IPS DF 6.9 (cell line): ENCODE measurements at places on chromosomes 1 and 21.

DNA sequence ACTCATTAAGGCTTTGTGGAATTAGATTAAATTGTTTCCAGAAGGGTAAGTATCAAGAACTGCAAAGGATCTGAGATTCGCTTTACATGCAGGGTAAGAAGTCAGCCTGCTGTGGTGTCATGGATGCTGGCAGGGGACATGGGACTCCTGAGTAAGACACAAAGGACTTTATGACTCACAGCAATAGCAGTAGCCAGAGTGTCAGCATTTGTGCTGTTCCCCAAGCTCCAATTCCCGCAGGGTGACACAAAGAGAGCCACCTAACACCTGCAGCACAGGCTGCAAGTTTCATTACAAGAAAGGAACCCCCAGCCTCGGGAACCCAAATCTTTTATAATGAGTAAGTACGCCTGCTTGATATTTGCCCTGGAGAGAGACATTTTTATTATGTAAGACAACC lies 298.1 kb upstream of the POU3F1 start:
- DNase-seq, result no peak

DNA sequence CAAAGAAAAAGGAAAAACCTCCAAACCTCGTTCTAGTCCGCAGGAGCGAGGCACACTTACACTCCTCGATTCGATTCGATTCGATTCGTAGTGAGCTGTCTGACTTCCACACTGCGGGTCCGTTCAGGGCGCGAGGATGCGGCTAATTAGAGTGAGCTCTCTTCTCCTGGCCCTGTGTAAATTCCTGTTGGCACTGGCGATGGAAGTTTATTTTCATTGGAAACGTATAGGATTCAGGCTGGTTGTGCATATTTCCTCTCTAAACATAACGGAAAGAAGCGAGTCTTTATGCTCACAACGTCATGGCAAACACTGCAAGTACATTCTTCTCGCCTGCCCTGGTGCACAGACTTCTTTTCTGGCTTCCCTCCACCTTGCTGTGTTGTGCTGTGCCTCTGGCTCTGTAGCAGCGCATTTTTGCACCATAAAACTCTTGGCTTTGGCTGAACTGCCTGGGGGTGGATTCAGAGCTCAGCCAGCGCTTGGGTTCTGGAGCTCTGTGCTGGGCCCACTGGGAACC lies 2.7 kb downstream of the HUNK start:
- no peak for DNase-seq

DNA sequence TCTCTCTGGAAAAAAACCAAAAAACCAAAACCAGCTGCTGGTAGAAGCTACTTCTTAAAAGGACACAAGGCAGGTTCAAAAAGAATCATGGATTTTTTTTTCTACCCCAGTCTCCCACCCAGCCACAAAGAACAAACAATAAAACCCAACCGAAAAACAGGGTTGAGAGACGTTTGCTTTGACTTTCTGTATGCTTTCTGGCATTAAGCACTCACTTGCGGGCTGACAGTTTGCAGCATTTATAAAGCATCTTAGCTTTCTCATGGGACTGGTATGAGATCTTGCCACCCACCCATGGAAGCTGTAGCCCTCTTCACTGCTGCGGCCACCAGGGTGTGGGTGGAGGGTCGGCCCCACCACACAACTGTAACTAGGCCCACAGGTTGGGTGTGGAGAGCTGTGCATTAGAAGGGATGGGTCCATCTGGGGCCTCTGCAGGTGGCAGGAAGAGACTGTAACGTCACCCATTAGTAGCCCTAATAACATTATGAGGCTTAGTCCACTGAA lies 165.7 kb downstream of the RHOU start:
- no peak for DNase-seq

GRCh38 chr1:1390675-1391074 lies 8.5 kb downstream of the CCNL2 start:
- DNase-seq, result no peak

DNA sequence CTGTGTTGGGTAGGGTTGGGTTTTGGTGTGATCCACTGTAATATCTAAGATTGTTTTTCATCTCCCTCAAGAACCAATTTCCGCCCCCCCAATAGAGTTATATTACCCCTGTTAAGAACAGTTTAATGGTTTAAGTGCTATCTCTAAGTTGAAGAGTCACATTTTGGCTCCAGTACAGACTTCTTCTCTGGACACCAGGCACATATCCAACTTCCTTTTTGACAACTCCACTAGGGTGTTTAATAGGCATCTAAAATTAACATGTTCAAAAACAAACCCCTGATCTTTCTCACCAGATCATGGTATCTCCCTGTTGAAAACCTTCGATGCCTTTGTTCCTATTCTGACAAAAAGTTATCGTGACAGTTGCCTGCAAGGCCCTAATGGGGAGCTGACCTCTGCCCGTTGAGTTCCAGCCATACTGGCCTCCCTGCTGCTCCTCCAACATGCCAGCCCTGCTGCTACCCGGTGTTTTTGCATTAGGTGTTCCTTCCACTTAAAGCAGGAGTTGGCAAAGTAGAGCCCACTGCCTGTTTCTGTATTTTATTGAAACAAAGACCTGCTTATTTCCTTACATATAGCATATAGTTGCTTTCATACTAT lies 18.6 kb downstream of the USP24 start:
- no peak for DNase-seq

DNA sequence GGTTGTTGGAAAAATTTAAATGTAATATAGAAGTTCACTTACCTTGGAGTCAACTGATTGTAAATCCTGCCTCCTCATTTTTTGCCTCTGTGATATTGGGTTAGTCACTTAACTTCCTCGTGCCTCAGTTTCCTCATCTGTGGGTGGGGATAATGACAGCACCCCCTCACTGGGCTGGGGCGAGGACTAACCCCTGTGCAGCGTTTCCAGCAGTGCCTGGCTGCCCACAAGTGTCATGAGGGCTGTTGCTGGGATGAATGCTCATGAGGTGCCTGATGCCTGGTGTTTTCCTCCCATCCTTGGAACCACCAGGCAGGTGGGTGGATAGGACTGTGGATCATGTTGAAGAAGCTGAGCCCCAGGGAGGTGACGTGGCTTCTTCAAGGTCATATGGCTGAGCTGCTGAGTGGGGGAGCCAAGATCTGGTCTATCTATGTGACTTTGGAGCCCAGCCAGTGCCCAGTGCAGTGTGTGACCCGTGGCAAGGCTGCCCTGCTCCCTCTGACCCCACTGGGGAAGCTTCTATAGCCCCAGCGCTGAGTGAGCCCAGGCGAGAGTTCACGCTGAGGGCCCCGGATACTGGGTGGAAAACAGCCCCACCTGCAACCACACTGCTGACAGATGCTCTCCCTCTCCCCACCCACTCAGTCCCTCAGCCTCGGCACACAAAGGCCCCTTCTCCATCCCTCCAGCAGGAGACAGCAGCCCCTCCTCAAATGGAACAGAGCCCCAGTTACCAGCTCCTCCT lies 446.0 kb downstream of the PTPRU start:
- DNase-seq, result no peak

DNA sequence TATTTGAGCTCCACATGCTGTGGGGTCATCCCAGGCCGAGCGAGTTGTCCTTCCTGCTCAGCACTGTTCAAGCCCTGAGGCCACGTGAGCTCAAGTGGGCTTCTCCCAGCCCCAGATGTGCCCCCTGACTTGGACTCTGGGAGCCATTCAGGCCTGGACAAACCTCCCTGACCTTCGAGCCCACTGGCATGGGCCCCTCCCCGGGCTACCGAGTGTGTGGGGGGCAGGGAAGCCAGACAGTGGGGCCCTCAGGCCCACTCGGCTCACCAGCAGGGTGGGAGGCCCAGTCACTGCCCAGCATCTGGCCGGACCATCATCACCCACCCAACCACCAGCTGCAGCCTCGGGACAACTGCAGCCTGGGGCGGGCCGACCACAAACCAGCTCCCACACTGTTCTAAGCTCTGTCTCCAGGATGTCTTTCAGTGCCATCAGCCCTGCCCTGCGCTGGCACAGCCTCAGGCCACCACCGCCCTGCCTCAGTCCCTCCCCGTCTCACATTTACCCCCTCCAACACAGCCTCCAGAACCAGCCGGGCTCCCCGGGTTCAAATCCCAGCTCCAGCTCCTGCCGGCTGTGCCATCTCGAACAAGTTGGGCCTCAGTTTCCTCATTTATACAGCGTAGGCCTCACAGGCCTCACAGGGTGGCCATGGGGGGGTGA lies 20.9 kb upstream of the PLEKHG5 start:
- DNase-seq, result no peak

- DNase-seq, result no peak
Measured at GRCh38 chr1:94970783-94971182, 43.9 kb upstream of the CNN3 start.

DNA sequence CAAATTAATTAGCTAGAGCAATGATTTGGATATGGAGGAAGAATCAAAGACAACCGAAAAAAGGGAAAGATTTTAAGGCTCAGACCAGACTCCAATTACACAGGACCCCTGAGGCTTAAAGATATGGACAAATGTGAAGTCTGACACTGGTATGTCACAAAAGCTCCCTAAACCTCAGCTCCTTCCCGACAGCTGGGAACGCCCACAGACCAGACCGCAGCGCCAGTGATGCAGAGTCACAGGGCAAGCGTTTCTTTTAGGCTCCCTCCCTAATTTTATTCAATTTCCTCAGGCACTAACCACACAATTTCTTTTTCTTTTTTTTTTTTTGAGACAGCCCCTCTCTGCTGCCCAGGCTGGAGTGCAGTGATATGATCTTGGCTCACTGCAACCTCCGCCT lies 40.2 kb downstream of the NID1 start:
- DNase-seq, result no peak

- DNase-seq, result no peak
Measured at GRCh38 chr1:152043870-152044269, 7.1 kb upstream of the S100A11 start.

DNA sequence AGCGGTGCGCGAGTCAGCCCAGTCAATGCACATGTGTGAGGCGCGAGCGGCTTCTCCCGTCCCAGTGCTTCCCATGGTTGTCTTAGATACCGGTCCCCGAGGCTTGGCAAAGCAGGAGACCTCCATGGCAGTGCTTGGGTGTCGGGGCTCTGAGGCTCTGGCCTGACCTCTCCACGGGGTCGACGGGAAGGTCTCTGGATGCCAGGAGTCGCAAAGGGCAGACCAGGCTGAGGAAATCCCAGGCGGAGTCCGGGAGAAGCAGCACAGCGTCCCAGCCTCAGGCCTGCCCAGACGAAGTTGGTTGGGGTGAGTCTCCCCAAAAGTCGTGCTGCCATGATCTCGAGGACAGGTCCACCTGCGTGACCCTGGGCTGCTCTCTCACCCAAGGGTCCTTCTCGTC lies 3881.6 kb downstream of the SRGAP2C start:
- DNase-seq, result no peak

DNA sequence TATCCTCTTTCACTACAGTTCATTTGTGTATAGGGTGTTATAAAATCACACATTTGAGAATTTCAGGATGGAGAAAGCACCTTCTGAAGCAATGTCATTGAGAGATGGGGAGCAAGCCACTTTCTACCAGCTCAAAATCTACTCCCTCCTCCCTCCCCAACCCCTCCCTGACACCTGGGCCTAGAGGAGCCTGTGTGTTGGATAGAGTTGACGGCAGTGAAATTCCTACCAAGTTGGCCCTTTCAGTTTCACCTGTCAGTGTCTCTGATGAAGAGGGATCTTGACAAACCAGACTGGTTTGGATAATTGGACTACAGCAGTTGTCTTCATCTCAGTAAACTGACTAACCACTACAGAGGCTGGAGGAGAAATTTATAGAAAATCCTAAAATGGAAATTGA lies 125.0 kb upstream of the HOOK1 start:
- no peak for DNase-seq

DNA sequence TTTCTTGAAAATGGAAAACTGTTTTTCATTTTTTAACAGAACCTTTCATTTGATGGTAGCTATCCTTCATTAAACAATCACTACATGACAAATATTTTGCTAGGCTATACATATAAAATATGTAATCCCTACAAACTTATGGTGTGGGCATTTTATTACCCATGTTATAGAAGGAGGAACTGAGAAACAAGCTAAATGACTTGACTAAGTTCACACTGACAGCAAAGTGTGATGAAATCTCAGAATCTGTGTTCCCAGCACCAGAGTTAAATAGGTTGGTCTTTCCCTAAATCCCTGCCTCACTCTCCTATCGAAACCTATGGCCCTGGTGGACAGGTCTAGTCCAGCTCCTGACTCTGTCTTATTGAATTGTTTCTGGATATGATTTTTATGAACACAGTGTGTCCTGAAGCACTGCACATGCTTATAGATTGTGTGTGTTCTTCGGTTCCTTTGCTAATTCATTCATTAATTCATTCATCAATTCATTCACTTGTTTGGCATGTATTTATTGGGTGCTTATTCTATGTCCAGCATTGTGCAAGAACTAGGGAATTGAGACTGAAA lies 301.0 kb downstream of the GRIK1 start:
- DNase-seq, result no peak

DNA sequence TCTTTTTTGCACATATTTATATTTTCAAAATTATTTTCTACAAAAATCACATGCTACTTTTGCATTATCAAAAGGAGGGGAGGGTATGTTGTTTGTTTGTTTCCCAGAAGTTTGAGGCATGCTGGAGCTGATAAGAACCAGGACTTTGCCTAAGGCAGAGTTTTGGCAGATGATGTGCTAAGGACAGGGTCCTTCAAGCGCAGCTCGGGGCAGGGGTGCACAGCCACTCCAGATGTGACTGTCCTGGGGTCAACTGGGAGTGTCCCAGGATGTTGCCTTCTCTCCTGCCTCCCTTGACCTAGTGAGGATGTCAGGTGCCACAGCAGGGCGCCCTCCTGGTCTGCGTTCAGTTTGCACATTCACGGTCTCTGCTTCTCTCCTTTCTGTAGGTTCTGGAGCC lies 42.6 kb upstream of the SRRM1 start:
- DNase-seq, result no peak

DNA sequence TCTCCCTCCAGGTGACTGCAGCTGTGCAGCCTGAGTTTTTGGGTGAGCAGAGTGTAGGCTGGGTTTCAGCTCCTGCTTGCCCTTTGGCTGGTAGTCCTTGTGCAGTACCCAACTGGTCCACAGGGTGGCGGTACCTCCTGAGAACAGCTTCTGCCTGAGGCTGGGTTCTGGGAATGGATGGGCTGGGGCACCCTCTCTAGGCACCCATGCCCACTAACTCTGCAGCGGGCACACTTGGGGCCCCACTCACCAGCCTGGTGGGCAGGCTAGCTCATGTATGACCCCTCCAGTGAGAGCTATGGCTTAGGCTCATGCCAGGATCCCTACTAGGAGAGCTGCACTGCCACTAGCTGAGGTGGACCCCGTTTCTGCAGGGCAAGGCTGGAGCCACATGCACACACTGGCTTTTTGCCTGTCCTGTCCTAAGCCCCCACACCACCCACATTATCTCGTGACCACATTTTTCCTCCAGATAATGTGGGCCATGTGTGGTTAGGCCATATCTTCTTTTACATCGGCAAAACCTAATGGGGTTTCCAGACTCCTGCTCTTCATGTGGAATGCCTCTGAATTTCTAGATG lies 15.5 kb upstream of the GSTM4 start:
- DNase-seq, result no peak

GRCh38 chr1:17755120-17755519 lies at the start of gene ACTL8:
Gene ACTL8 (plus strand): TSS chr1:17755333. CDS start chr1:17823009, 67,676 bp downstream.
- DNase-seq, result no peak
